Epithelial cell of esophagus (primary cell): ENCODE measurements at places on chromosomes 2 and 18.

GRCh38 chr2:224041554-224041953, 2.5 kb upstream of the SERPINE2 start:
- no peak for DNase-seq

- no peak for DNase-seq
Measured at GRCh38 chr2:82342356-82342755, 2037.8 kb upstream of the LRRTM1 start.

DNA sequence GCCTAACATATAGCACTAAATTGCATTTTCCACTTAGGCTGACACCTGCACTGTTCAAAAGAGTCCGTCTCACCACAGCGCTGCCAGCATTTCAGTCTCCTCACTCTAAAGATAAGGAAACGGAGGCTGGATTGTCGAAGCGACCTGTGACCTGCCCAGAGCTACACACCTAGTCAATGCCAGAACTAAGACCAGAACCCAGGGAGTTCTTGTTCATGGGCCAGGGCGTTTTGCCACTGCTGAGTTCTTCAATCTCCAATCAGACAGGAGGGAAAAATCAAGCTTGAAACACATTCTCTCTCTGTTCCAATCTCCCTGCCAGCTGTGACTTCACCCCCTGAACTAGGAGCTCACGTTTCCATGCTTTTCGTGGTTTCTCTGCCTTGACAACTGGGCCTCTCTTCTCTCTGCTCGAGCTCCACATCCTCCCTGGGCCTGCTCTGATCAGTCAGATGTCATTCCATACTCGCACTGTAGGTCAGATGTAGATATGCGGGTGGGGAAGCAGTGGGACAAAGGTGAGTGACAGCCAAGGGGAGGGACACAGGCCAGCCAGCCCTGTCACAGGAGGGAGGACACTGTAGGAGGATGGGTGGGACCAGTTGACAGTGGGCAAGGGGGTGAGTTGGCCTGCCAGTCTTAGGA, 221.1 kb upstream of the SMAD2 start:
- DNase-seq = no peak

- no peak for DNase-seq
Measured at GRCh38 chr18:68298330-68298729, 416.6 kb downstream of the TMX3 start.

DNA sequence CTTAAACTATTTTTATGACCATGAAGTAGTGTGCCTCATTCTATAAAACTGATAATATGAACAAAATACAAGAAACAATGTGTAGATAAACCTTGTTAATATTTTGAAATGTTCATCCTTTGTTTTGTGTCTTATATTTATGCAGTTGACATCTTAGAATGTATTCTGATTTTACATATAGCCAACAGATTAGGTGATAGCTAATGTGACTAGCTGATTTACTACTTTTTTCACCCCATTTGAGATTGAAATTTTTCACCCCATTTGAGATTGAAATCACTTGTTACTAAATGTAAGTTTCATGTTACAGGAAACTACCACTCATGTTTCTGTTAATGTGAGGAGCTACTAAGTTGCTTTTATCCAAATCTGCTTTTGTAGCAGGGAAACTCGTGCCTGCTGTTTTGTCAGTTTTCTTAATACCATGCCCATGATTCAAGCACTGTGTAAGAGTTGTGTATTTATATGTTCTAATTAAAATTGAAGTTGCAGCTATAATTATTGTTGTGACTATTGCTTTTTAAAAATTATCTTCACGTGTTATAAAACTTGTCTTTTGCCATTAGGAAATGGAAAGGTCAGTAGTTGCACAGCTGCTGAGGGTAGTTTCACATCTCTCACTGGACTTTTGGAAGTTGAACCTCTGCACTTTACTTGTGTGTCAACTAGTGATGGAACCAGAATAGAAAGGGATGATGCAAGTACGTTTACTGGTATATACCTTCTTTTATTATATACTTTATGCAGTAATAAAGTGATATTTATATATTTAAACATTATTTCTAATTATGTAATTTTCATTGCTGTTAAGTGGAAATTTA, 96.6 kb downstream of the BIRC6 start:
- no peak for DNase-seq

DNA sequence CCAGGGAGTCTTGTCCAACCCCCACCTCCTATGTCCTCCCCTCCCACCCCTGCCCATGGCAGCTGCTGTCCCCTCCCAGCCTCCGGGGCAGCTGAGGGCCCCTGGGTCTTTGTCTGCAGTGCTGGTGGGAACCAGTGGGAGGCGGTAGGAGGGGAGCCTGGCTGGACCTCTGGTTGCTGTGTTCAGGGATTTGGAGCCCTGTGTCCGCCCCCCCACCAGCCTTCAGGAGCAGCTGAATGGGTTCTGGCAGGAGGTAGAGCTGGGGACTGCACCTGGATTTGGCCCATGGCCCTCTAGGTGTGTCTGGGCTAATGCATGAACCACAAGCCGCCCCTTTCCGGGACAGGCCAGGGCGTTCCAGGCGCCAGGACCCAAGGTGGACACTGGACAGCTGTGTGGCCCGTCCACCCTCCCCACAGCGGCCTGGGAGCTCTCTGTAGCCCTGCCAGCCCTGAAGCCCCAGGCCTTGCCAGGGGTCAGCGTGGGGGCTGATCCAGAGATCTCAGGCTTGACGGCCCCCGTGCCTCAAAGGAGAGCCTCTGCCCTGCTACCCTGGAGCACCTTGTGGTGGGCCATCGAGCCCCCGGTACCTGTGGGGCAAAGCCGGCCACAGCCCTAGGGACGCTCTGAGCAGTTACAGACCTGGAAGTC, 25.4 kb downstream of the GPC1 start:
- DNase-seq = no peak

- DNase-seq = no peak
Measured at GRCh38 chr2:189661957-189662321, 680 bp downstream of the ASNSD1 start.

DNA sequence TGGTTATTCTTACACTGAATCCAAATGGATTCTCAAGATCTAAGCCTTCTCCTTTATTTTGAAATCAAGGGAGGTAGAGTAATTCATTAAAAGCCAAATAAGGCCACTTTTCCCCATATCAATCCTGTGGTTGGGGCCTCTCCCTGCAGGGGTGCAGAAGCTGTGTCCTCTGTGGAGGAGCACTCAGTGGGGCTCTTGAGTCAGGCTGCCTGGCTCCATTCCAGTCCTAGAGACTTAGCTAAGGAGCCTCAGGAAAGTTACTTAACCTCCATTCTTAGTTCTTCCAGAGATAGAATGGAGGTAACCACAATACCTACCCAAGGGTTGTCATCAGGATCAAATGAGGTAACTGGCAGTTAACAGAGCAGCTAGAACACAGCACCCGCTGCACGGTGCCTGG, 564.3 kb downstream of the CMPK2 start:
- no peak for DNase-seq

- DNase-seq = peak; percentile 64
Measured at GRCh38 chr2:69143748-69144360, 130.9 kb downstream of the ANTXR1 start.

DNA sequence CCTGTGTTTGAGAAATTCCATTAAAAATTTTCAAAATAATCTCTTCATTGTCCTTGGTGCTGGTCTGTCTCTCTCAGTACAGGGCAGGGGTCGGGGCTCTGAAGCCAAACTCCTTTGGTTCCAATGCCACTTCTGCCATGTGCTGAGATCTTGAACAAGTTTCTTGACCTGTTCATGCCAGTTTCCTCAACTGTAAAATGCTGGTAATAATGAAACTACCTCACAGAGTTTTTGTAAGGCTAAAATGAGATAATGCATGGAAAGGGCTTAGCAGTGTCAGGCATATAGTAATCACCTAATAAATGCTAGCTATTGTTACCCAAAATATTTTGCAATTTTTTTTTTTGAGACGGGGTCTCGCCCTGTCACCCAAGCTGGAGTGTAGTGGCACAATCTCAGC, 16.9 kb upstream of the MREG start:
- no peak for DNase-seq

- DNase-seq = no peak
Measured at GRCh38 chr2:134203175-134203574, 50.7 kb upstream of the MGAT5 start.

- DNase-seq = no peak
Measured at GRCh38 chr2:178998539-178998938, 51.4 kb downstream of the CCDC141 start.

- DNase-seq = no peak
Measured at GRCh38 chr2:27762951-27763906, 8.3 kb upstream of the MRPL33 start.

DNA sequence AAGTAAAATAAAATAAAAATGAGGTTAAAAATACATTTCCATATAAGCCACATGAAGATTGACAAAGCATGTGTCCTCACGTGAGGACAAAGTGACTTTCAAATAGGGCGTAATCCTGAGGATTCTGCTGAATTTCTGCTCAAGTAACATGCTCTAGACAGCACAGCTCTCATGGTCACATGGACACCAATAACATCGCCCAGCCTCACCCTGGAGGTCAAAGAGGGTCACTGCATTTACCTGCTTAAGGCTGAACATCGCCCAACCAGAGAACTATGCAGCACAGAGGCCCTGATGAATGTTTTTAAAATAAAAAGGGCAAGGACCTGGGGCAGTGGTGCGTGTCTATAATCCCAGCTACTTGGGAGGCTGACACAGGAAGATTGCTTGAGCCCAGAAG, 30.2 kb downstream of the TGFBRAP1 start:
- DNase-seq = no peak

GRCh38 chr2:208711598-208711997, 305.0 kb downstream of the PTH2R start:
- peak; percentile 70 for DNase-seq

DNA sequence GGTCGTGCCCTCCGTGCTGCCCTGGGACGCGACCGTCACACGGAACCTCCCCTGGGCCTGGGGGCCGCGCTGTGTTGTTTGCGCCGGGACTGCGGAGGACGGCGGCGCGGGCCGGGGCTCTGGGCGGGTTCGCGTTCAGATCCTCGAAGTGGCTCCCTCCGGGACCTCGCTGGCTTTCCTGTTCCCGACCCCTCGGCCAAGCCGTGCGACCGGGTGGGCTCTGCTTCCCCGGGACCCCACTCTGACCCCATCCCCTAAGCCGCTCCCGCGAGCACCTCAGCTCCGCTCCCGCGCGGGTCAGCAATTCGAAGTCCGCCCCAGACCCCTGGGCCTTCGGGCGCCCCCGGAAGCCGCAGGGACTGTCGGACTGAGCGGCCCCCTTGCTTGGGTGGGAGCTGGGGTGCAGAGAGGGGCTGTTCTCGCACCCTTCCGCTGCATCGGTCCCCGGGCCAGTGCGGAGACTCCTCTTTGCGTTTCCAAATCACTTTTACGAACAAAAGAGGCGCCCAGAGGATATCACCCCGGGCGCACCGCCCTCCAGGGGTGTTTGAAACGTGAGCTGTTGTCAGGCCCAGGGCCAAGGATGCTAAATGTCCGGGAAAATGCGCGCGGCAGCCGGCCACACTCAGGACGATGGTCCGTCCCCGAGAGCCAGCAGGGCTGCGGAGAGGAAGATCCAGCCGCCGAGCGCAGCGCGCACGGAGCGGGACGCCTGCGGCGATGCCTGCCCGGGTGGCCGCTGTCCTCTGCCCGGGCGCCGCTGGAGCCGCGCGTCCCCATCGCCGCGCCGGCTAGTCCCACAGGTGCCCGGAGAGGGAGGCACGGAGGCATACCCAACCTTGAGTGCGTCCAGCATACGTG, 73.5 kb downstream of the ZCCHC2 start:
- peak; percentile 10 for DNase-seq
